Amniotic stem cell (primary cell): ENCODE measurements at places on chromosomes 7 and 10.

DNA sequence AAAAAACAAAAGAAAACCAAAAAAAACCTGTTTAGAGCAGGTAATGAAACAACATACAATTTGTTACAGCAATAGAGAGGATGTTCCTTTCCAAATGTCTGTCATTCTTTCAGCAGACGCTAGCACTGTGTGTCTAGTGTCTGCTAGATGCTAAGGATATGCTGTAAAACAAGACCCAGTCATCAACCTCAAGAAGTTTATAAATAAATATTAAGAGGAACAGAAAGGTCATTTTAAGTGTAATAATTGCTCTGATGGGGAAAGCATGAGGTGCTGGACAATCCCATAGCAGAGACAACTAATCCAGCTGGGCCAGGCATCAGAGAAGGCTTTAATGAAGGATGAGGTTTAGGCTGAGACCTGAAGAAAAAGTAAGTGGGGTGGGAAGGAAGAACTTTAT is 23.3 kb upstream of the ASCC1 start:
- DNase-seq: no peak

GRCh38 chr7:33185786-33186185 is 56.4 kb downstream of the BBS9 start:
- peak; percentile 27 for DNase-seq

DNA sequence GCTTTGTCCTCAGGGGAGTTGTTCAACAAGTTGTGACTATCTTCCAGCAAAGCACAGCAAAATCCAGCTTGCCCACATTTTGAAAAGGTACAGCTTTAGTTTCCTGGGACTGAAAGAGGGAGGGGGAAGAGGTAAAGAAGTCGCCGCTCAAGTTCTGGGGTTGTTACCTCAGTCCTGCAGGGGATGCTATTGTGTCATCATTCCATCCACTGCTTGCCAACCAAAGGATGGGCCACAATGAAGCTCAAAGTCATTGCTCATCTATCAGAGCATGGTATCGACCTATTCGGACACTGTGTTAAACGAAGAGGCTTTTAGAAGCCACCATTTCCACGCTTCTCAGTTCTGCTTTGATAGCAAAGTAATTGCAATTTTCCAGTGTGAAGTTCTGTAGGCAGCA is 34.3 kb downstream of the NPY start:
- DNase-seq: no peak

DNA sequence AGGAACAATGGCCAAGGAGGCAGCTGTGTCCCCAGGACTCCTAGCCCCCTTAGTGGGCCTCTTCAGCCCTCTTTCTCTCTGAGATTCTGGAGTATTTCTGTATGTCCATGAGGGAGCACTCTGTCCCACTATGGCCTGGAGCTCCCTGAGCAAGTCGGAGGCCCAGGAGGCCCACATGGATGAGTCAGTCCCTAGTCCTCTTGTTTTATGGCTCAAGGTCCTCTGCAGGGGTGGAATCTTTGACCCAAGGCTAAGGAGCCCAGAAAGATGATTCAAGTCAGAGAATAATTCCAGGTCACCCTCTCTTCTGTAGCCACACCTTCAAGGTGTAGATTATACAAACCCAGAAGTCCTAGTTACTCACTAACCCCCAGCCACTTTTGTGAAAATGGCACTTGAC is 125.6 kb downstream of the PLXNA4 start:
- no peak for DNase-seq

DNA sequence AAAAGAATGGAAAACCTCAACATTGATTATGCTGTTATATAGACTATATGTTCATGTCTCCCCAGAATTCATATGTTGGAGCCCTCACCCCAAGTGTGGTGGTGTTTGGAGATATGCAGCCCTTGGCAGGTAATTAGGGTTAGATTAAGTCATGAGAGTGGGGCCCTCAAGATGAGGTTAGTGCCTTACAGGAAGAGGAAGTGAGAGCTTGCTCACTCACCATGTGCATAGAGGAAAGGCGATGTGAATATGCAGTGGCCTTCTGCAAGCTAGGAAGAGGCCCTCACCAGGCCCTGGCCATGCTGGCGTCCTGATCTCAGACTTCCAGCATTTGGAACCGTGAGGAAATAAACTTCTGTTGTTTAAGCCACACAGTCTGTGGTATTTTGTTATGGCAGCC is 14.8 kb downstream of the ZNF33A start:
- no peak for DNase-seq

DNA sequence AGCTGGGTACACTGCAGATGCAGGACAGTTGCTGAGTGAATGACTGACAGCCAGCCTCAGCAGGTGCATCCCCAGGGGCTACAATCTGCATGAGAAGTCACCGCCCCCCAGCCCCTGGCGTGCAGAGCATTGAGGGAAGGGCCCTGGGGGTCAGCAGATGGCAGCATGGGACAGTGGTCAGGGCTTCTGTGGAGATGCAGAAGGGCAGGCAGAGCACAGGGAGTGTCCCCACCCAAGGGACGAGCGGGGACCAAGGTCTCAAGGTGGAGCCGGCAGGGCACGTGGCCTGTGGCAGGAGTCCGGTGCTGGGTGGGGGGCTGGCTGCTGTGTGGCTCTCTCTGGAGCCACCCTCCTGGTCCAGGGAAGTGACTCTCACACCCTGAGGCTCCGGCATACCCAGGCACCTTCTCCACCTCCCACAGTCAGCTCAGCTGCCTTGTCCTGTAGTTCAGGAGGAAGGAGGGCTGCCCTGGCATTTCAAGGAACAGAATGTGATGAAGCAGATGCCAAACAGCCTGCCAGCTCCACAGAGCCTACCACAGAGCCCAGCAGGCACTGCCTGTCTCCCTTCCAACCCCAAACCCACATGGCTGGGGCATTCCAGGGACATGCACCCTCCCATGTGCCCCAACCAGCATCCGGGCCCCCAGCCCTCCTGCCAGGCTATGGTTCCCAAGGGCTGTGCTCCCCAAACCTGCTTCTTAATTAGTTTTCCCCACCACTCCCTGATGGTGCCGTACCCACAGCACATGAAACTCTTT is 114.5 kb downstream of the TMEM130 start:
- no peak for DNase-seq
